ENCODE measurements at places on chromosomes 3 and 15.

DNA sequence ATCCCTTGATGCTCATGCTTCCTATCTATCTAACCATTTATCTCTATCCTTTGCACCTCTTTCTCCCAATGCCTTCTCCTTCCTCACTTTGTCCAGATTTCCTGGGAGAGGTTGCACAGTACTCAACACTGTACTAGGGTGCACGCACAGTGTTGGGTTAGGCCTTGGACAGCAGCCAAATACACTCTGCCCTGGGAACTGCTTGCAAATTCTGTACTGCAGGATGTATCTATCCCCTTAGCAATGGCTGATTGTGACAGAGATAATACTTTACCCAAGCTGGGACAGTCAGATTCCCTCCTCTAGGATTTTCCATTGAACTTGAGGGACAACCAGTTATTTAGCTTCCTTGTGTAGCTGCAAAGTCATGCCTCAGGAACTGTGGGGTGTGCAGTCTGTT, 113.3 kb downstream of the IL20RB start:
- DNase-seq: no peak

DNA sequence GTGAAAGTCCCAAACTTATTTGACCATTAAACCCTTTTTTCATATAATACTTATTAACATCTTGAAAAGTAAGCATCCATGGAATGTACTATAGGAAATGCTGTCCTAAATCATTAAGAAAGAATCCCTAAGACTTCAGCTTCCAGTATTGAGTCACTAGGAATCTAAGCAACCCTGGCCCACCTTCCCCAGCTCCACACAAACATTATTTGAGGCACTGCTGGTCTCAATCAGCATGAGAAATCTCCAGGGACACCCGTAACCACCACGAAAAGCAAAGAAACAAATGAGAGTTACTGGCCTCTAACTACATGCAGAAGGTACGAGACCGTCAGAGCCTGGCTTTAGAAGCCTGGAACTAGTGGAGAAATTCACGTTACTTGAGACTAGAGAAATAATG, 68.2 kb downstream of the POLQ start:
- no peak for DNase-seq

- DNase-seq: no peak
Observed at GRCh38 chr3:22269831-22270230, 518.8 kb upstream of the ZNF385D start.

DNA sequence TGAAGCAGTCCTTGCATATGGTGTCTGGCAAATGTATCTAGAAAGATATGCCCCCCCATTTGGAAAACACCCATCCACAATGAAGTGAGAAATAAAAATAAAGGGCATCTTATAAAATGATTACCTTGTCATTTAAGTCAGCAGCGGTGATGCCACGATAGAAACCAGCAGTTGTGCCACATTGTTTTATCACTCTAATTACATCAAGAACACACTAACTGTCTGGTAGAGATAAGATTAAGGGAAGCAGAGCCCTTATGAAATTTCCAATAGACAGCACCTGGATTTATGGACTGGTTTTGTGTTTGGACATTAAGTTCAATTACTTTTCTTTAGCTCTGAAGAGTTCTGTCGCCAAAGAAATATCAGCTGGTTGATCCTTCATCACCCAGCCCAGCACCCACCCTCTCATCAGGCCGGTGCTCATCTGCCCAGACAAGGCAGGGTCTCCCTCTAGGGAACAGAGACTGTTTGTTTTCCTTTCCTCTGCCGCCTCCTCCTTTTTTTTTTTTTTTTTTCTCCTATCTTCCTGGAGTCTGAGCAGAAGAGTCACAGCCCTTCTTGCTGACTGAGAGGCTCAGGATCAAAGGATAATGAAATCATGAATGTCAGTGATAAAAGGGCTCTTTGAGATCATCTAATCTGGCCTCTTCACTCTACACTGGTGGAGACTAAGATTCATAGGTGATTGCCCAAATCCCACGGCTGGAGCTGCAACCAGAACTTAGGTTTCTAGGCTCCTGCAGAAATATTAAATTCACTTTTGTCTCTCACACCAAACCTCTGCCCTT, 464.1 kb downstream of the NTRK3 start:
- no peak for DNase-seq

- DNase-seq: no peak
Observed at GRCh38 chr3:4564270-4564669, 71.1 kb downstream of the ITPR1 start.

GRCh38 chr15:58284293-58284692, 146.1 kb downstream of the AQP9 start:
- no peak for DNase-seq

DNA sequence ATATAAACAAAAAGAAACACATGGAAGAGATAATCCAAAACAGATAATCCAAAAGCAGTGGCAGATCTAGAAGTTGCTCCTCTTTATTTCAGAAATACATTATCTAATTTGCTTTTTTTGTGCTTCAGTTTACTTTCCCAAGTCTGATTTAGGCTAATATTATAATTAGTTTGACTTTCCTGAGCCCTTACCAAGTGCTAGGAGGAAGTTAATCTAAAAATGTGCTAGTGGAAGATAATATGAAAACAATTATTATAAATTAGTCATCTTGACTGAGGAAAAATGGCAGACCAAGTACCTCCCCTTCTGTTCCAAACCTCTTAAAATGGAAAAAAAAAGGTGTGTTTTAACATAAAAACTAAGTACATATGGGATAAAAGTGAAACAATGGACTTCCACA, 17.5 kb downstream of the SLC9A9 start:
- no peak for DNase-seq

DNA sequence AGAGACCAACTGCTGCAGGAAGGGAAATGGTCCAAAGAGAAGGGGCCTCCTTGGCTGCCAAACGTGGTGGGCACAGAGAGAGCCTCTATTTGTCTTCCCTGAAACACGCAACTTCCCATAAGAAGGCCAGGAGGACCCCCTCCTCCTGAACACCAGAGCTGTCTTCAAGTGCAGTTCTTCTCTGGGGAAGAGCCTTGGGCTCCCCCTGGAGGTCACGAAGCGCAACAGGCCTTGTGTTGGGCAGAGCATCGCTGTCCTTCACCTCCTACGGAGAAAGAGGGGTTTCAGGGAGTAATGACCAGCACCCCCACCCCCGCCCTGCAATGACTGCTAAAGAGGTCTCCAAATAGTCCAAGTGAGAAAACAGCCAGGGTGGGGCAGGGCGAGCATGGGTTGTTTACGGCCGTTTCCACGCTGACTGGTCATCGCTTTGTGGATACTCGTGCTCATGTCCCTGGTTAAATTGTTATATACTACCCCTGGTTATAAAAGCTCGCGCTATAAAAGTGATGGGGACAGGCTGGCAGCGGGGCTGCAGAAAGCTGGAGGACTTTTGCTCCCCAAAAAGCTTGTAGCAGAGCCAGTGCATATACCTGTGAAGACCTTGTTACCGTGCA, 397.5 kb upstream of the ATP10A start:
- DNase-seq: no peak

GRCh38 chr3:78940128-78940527, 827.7 kb downstream of the ROBO1 start:
- no peak for DNase-seq

DNA sequence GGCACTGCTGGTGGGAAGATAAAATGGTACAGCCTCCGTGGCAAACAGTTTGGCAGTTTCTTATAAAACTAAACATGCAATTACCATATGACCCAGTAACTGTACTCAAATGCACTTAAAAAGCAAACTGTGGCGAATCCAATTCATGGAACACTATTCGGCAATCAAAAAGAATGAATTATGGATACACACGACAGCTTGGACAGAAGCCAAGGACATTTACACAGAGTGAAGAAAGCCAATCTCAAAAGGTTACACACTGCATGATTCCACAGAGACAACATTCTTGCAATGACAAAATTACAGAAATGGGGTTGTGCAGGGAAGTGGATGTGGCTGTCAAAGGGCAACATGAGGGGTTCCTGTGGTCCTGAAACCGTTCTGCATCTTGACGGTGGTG, 122.1 kb upstream of the IQSEC1 start:
- DNase-seq: no peak

DNA sequence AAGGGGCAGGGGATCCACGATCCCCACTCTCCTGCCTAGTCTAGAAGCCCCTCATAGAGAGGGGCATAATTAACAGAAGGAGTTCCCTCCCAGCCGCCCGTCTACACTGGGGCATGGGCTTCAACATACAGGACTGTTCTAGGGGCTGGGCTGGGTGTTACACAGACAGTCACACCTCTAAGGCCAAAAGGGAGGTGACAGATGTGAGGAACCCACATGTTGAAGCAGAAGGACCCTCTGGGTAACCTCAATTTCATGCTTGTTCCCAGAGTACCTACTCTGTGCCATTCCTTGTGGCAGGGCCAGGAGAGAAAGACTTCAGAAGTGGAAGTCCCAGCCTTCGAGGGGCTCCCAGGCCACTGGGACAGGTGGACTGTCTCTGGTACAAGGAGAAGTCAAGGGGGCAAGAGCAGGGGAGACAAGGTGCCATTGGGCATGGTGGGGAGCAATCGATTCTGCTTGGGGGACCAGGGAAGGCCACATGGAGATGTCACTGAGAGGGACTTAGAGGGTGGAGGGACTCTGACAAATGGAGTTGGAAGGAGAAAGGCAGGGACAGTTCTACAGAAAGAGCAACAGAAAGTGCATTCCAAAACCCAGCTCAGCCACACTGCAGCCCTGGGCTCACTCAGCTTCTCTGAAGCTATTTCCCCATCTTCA, 71.3 kb downstream of the CPN2 start:
- no peak for DNase-seq

DNA sequence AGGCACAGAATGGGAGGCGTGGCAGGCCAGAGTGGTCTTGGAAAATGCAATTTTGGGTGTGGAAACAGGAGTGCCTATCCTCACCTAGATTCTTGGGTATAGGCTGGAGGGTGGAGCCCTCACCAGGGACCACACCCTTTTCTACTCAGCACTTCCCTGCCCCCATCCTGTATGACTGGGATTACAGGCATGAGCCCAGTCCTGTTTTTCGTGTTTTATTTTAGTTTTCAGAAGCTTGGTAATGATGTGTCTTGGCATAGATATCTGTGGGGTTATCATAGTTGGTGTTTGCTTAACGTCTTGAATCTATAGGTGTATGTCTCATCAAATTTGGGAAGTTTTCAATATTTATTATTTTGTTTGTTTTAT, 248.7 kb upstream of the CBLB start:
- no peak for DNase-seq

DNA sequence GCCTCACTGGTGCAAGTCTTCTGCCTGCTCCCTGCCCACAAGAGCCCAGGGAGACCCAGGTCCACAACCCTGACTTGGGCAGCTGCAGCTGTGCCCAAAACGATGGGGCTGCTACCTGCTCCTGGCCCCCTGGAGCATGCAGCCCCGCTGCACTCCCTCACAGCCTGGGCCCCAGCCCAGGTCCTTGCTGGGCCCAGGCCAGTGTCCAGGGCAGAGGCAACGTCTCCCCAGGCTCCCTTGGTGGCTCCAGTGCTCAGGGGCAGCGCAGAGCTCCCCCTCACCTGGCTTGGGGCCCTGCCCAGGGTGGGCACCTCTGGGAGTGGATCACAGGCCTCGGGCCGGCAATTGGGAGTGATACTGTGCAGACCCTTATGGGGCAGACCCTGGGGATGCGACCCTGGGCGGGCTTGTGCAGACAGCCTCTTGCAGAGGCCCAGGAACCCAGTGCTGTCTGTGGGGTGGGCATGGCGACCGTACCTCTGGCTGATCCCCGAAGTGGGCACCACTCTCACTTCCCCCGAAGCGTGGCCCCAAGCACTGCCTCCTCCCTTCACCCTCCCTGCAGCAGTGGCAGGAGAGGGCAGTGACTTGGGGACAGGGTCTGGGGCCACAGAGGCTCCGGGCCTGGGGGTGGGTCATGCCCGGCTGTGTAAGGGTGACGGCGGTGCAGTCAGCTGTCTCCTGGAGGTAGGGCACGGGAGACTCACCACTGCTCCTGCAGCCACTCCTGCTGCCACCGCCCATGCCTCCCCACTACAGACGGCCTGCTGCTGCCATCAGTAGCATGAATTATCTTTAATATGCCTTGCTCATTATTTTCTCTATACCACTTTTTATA, 255.9 kb downstream of the DOCK3 start:
- DNase-seq: no peak

- no peak for DNase-seq
Observed at GRCh38 chr15:67244971-67245478, 9.4 kb downstream of the AAGAB start.

DNA sequence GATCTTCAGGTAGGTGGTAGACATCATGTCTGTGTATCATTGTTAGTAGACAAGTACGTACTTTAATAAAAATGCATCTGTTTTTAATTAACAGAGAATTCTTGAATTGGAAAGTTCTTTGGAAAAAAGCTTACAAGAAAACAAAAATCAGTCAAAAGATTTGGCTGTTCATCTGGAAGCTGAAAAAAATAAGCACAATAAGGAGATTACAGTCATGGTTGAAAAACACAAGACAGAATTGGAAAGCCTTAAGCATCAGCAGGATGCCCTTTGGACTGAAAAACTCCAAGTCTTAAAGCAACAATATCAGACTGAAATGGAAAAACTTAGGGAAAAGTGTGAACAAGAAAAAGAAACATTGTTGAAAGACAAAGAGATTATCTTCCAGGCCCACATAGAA, 149.1 kb upstream of the LRRFIP2 start:
- no peak for DNase-seq

DNA sequence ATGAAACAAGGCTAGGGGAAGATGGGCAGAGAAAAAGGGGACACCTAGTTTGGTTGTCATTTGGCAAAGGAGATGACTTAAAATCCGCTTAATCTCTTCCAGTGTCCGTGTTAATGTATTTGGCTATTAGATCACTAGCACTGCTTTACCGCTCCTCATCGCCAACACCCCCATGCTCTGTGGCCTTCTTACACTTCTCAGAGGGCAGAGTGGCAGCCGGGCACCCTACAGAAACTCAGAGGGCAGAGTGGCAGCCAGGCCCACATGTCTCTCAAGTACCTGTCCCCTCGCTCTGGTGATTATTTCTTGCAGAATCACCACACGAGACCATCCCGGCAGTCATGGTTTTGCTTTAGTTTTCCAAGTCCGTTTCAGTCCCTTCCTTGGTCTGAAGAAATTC, 39.6 kb downstream of the DNASE1L3 start:
- DNase-seq: no peak

- no peak for DNase-seq
Observed at GRCh38 chr15:48695088-48695826, 49.7 kb upstream of the FBN1 start.

DNA sequence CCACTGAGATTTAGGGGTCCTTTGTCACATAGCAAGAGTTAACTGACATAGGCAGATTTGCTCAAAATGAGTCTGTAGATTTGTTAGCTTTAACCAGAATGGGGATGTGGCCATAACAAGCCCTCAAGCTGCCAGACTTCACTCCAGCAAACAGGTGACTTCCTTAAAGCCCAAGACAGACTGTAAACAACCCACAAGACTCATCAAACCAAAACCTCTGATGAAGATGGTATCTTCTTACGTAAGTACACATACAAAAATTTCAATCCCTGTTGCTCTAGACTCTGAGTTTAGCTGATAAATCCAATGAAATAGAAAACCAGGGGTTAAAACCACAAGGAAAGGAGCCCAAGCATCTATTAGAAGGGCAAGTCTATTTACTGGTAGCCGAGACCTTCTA, 18.2 kb upstream of the ZBTB20 start:
- DNase-seq: no peak

GRCh38 chr3:108389372-108389771, 93.0 kb downstream of the HHLA2 start:
- no peak for DNase-seq

Measured in stimulated activated CD8-positive, alpha-beta memory T cell treated with anti-CD3 and anti-CD28 coated beads, Interleukin-7, amount 100 ng/mL, for 24 hours (primary cell).